T-helper 1 cell (primary cell): ENCODE measurements at places on chromosomes 7 and 10.

GRCh38 chr10:113445736-113446135, 107.1 kb upstream of the HABP2 start:
- DNase-seq, result no peak

- no peak for DNase-seq
These were observed 3.0 kb downstream of the BRI3 start for GRCh38 chr7:98284335-98285036.

DNA sequence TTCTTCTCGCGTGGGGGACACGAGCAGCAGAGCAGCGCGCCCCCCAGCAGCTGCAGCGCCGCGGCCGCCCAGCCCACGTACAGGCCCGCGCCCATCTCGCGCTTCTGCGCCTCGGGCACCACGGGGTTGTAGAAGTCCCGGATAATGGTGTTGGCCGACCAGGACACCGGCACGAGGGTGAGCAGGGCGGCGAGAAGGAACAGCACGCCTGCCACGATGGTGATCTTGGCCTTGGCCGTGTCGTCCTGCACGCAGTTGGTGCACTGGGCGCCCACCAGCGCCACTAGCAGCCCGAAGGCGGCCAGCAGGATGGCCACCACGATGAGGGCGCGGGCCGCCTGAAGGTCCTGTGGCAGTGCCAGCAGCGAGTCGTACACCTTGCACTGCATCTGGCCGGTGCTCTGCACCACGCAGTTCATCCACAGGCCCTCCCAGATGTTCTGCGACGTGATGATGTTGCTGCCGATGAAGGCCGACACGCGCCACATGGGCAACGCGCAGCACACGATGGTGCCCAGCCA, 529 bp downstream of the CLDN3 start:
- DNase-seq, result no peak

GRCh38 chr7:22812353-22812752, 10.3 kb downstream of the TOMM7 start:
- no peak for DNase-seq

DNA sequence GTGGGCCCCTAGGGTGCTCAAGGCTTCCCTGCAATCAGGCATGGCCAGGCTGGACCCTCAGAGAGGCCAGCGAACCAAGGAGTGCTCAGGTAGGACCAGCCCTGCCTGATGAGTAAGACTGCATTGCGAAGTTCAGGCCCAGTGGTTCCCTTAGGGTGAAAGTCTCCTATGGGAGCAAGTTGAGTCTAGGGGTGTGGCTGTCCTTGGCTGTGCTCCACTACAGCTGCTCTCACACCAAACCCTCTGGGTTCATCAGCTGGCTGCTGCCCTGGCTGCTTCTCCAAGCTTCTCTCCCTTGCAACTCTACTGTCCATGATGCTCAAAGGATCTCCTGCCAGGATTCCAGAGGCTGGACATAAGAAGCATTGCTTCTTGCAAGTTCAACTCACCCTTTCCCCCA, 18.7 kb downstream of the FAM25A start:
- DNase-seq, result no peak

GRCh38 chr7:144656965-144657517, 178.8 kb downstream of the TPK1 start:
- no peak for DNase-seq

DNA sequence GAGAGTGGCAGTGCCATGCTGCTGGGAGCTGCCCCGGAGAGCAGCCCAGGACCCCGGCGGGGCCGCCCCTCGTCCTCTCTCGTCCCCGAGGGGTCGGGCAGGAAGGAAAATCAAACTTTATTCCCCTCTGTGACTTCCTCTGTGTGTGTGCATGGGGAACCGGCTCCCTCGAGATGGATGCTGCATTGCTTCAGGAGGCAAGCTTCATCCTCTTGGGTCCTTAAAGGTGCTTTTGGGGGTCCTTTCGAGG, 726 bp downstream of the MCU start:
- no peak for DNase-seq

DNA sequence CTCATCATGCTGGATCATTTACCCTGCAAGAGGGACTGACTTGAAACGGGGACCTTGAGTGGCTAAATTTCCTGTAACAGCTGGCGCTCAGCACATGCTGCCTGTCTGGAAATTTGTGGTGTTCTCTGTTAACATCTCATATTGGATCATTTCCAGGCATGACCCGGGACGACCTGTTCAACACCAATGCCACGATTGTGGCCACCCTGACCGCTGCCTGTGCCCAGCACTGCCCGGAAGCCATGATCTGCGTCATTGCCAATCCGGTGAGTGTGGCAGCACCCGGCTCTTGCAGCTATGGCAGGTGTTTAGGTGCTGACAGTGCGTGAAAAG, 9.9 kb downstream of the MDH2 start:
- DNase-seq, result no peak

- DNase-seq, result no peak
These were observed 16.0 kb upstream of the TLL2 start for GRCh38 chr10:96529634-96530279.

DNA sequence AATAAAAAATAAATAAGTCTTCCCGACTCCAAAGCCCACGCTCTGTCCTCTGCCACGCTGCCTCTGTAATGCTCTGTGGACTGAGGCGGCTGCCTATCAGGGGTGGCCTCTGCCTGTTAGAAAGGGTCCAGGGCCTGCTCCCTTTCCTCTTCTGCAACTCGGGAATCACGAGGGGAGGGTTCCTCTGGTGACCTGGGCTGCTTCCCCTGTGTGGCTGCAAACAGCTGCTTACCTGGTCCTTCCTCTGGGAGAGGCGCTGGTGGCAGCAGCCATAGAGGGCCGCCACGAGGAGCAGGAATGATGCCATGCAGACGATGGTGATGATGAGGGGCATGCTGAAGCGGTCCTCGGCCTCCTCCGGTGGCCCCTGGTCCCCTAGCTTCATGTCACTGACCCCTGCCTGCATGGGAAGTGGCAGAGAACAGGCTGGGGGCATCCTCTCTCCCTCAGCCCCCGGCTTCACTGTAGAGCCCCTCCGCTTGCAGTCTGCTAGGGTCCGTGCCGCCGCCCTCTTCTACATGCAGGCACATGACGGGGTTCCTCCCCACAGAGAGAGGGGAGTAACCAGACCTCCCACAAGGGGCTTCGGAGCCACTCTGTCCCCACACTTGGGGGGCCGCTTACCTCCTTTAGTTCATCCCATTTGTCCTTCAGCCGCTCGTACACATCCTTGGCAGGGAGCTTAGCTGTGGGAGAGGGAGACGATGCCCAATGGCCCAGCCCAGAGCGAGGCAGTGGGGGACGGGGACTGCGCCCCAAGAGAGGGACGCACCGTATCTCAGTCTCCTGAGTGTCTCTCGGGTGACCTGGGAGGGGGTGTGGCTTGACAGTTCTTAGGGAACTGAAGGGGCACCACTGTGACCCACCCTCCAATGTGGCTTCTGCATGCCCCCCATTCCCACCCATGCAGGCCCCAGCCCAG, 50.5 kb downstream of the PODXL start:
- DNase-seq, result no peak

DNA sequence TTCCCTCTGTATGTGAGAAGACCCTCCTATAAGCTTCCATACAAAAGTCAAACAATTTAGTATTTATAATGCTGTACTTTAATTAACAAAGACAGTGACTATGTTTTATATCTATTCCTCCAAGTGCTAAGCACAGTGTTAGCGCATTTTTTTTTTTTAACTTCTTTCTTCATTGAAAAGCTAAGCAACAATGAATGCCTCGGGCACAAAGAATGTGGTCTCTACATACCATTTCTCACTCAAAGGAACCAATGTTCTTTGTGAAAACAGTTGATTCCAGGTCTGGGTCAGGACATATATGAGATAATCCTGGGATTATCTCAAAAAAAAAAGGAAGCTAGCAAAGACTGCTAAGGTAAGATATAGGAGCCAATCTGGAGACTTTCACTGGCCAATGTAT, 26.2 kb upstream of the REEP3 start:
- no peak for DNase-seq

GRCh38 chr10:88318803-88319202, 264.3 kb downstream of the RNLS start:
- no peak for DNase-seq

DNA sequence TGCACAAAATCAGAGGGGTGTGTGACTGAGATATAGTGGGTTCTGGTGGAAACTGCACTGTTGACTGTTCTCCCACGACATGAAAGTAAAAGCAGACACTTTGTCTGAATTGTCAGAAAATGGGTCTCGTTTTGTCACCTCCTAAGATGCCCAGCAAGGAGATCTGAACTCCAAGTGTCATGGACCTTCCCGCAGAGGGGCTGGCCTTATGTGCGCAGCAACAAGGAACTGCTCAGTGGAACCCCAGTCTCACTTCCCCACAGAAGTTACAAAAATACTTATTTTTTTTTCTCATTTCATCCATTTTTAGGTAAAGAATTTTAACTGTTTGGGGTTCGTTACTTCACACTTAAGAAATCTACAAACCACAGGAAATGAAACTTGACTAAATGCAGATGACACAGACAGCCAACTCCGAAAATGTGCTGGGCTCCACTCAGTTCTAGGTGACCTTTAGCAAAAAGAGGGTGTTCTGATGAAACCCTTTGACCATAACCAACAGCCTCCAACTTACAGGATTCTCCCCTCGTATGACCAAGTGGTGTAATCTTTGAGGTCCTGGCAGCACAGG, 115.0 kb downstream of the FAM107B start:
- DNase-seq, result no peak

DNA sequence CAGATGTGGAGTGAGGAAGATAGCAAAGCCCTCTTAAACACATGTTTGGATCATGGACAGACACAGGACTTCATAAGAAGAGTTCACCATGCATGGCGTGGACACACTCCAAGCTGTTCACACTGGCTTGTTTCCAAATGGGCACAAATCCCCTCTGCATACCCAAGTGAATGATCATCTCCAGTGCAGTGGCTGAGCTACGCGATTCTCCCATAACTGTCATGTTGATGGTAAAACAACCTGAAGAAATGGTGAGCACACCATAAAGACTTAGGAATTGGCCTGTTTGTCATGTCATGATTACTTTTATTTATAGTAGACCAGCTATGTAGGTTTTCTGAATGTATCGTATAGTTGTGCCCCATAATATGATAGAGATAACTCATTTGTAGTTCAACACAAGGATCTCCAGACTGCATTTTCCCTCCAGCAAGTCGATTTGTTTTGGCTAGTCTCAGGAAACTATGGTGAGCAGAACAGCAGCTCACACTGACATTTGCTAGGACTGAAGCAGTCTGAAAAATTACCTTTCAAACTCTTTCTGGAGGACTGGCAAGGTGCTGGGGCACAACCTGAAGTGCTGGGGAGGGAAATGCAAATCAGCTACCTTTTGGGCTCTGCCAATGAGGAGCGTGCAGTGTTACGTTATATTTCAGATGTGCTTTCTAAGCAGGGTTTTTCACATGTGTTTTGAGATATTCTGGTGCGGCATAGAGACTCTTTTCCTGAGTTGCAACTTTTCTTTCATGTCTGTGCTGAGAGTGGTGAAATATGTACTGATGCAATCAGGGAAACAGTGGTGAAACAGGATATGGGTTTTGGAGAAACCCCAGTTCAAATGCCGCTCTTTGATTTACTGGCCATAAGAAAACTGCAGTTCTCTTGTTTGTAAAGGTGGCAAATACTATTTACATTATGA, 629.6 kb upstream of the DPP6 start:
- DNase-seq, result no peak

DNA sequence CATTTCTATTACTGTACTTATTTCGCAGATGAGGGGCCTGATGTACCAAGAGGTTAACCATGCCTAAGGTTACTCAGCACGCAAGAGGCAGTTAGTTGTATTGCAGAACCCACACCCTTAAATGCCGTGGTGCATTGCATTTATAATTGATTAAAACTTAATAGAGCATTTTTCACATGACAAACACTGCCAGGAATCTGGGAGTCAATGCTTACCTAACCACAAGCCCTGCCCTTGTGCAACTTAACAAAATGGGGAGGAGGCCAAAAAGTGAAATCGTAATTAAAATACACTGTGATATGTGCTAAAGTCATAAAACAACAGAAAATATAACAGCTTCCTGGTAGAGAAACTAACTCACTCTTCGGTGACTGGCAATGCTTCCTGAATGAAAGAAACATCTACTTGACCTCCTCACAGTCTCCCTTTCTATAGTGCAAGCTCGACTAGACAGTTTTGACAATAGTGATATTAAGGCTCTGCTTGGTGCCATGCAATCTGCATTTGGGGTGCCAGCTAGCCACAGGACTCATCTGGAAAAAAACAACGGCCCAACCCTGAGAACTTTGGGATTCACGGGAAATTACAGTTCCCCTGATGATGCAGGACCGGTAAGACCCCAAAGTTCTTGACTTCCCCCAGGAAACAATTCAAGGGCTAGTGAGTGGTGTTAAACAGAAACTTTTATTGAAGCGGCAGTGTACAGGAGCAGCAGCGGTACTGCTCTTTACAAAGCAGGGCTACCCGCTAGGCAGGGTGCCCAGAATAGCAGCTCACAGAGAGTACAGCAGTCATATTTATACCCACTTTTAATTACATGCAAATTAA, 612.4 kb downstream of the TNS3 start:
- DNase-seq, result no peak

DNA sequence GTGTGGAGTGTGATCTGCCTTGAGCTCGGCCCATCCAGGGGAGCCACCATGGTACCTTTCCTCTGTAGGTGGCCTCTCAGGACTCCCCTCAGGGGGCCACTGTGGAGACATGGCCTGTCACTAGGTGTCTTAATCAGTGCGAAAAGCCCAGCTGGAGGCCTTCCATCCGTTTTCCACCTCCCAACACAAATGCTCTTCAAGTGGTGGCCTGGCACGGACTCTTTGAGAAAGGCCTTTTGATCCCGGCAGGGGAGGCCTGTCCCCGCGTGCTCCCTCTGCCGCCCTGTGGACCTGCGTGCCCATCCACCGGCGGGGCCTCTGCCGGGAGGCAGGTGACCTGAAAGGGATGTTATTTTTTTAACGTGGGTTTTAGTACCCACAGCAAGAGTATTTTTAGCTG, 149.5 kb downstream of the RGS10 start:
- DNase-seq, result no peak

GRCh38 chr7:90231304-90231703, 13.7 kb upstream of the CFAP69 start:
- no peak for DNase-seq

GRCh38 chr10:1180836-1181235, 124.7 kb downstream of the WDR37 start:
- no peak for DNase-seq

- no peak for DNase-seq
These were observed 90.4 kb downstream of the ZMIZ1 start for GRCh38 chr10:79159141-79159651.

DNA sequence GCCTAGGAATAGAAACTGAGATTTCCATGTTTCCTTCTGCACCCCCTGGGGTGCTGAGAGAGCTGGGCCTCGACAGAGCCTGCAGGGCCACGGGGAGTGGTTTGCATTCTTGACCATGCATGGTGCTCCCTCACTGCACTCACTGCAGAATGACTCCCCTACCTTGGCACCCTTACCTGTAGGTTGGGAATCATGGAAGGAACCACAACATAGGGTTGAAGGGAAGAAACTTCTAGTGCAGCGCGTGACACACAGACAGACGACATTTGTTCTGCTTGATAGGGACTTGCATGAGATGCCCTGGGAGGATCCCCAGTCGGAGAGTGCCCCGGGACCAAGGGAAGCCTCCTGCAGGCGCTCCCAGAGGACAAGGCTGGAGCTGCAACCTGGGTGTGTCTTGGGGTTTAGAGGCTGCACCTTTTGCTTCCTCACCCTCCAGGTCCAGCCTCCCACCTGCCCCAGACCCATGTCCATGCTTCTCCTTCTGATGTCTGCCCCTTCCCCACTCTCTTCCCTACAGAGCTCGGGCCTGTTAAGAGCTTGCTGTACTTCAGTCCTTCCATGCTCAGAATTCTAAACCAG, 245.2 kb downstream of the ABCA13 start:
- no peak for DNase-seq

GRCh38 chr10:84234479-84234878, 6.9 kb downstream of the LRIT1 start:
- no peak for DNase-seq
